ENCODE measurements at places on chromosomes 3 and 15.

DNA sequence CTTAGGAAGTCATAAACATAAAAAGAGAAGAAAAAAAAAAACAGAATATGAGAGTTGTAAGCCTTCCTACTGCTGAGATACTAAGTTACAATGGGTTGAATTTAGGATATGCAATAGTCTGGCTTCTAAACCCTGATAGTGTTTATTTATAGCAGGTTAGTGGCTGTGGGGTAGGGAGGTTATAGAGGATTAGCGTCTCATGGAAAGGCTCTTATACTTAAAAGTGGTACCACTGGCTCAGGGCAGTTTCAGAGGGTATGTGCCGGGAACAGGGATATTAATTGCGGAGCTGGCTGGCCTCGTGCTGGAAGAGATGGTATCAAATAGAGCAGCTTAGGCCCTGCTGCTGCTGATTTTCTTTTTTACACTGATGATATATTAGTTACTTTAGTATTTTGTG, 60.8 kb downstream of the PFN2 start:
- DNase-seq: no peak

GRCh38 chr3:83706669-83707068, 1252.1 kb upstream of the CADM2 start:
- no peak for DNase-seq

GRCh38 chr3:117836296-117836695, 1126.7 kb downstream of the TUSC7 start:
- DNase-seq: no peak

- DNase-seq: no peak
Measured at GRCh38 chr3:9247941-9248521, 1.4 kb downstream of the SRGAP3 start.

DNA sequence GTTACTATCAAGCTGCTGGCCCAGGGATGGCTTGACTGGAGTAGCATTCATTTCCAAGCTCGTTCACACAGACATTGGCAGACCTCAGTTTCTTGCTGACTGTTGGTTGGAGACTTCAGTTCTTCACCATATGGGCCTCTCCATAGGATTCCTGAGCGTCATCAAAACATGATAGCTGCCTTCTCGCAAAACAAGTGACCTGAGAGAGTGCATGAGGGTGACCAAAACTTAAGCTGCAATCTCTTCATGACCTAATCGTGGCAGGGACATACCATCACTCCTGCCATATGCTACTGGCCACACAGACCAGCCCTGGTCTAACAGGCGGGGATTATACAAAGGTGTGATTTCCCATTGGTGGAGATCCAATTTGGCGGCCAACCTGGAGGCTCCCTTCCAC, 46.0 kb upstream of the C3orf22 start:
- DNase-seq: no peak

GRCh38 chr3:20043396-20043795, 3.1 kb downstream of the KAT2B start:
- peak; percentile 43 for DNase-seq

DNA sequence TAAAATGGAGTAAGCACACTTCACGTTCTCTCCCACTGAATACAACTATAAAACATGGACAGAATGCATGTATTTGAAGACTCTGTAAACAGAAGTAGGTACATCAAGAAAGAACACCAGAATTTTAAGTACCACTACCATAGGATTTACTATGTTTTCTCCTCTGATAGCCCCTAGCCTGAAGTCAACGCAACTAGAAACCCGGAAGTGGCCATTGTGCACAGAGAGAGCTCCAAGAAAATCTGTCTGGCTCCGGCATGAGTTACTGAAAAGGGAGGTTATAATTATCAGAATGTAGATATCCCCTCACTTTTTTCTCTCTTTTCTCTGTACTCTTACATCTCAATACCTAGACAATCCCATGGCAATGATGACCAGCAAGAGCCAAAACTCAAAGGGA, 23.8 kb downstream of the KBTBD12 start:
- DNase-seq: no peak

DNA sequence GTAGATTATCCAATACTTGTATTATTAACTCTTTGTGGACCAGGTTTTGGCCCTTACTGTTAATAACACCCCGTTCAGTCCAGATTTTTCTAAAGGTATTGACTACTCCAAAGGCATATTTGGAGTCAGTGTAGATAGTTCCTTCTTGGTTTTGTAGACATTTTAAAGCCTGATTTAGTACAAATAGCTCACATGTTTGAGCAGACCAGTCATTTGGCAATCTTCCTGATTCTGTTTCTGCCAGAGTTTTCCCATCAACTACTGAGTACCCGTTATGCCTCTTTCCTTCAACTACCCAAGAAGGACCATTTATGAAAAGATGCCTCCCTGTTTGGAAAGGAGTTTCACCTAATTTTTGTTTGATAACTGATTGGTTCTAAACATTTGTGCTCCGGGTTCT, 82.0 kb downstream of the CHCHD4 start:
- DNase-seq: no peak

DNA sequence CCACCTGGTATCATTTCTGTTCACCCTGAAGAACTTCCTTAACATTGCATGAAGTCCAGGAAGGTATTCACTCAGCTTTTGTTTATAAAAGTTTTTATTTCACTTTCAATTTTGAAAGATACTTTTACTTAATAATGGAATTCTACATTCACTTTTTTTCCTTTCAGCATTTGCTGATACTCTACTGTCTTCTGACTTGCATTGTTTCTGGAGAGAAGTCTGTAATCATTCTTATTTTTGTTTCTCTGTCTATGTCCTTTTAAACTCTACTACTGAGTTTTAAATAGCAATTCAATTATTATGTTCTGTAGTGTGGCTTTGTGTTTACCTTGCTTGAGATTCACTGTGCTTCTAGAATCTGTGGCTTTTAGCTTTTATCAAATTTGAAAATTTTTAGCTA, 42.4 kb downstream of the MYL3 start:
- DNase-seq: no peak

DNA sequence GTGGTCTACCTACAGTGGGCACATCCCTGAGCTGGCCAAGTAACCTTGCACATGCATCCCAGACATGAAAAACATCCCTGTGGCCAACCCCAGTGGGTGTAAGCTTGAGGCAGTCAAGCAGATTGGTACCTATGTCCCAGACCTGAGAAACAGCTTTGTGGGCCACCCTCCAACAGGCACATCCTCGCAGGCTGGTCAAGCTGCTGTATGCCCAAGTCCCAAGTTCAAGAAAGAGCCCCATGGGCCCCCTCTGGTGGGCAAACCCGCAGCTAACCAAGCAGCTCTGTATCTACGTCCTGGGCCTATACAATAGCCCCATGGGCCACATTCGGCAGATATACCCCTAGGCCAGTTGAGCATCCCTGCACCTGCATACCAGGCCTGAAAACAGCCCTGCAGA, 186.3 kb upstream of the GPR149 start:
- DNase-seq: no peak

DNA sequence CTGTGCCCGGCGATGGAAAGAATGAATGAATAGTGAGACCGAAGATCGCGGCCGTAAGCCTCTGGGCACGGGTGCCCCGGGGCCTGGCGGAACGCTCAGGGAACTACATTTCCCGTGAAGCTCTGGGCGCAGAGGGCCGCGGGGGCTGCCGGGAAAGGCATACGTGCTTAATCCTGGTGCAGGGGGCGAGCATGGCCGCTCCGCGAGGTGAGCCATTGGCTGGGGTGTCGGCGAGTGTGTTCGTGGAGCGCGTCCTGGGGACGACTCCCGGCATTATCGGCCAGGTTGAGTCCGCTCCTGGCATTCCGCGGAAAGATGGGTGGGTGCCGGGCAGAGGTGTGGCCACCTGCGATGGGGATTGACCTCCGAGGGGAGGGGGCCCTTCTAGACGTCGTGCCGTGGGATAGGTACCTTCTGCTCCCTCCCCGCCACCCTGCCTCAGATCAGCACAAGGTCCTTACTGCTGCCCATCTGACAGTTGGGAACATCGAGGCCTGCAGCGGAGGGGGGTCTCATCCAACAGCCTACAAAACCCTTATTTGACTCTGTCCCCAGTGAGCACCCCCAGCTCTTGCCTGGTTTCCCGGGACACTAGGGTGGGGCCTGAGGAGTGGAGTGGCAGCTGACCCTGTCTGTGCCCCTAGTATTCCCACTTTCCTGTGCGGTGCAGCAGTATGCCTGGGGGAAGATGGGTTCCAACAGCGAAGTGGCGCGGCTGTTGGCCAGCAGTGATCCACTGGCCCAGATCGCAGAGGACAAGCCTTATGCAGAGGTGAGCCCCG, at the start of gene MPI:
Gene MPI (plus strand): TSS at position 160 of the 782 bp plus-strand sequence. CDS start 32 bp downstream, at position 192.
- peak; percentile 84 for DNase-seq

GRCh38 chr3:160482796-160483195, 33.2 kb upstream of the TRIM59 start:
- no peak for DNase-seq

GRCh38 chr3:54384279-54384678, 261.9 kb downstream of the CACNA2D3 start:
- DNase-seq: no peak

- DNase-seq: no peak
Measured at GRCh38 chr3:184716622-184717398, 4.9 kb upstream of the MAGEF1 start.

GRCh38 chr3:19702416-19703078, 231.5 kb downstream of the EFHB start:
- DNase-seq: no peak

- no peak for DNase-seq
Measured at GRCh38 chr3:59540696-59541095, 490.9 kb upstream of the CFAP20DC start.

GRCh38 chr15:69107025-69107620, 53.3 kb upstream of the GLCE start:
- DNase-seq: no peak

GRCh38 chr3:99962703-99963102, 145.0 kb downstream of the CMSS1 start:
- DNase-seq: no peak

DNA sequence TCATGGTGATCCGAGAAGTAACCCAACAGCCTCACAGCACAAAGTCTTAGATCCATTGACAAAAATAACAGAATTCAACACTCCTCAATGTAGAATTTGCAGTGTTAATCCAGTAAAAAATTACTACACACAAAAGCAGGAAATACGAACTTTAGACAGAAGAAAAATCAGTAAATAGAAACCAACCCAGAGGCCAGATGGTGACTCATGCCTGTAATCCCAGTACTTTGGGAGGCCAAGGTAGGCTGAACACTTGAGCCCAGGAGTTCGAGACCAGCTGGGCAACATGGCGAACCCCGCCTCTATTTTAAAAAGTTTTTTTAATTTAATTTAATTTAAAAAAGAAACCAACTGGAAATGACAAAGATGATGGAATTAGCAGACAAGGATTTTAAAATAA, 36.1 kb downstream of the SELENOT start:
- DNase-seq: no peak

DNA sequence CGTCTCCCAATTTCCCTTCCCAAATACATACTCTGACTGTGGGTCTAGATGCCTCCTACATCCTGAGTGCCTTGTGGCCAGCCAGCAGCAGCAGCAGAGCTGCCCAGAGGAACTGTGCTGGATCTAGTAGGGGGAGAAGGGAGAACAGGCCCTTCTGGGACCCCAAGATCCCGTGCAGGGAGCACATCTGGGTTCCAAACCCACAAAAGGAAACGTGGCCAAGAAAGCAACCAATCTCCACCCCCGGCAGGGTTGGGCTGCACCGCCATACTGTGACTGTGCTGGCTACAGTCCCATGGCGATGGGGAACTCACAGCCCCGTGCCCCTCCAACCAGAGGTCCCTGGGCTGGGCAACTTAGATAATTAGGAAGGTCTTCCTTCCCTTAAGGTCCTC, 86.3 kb downstream of the PPCDC start:
- DNase-seq: no peak

DNA sequence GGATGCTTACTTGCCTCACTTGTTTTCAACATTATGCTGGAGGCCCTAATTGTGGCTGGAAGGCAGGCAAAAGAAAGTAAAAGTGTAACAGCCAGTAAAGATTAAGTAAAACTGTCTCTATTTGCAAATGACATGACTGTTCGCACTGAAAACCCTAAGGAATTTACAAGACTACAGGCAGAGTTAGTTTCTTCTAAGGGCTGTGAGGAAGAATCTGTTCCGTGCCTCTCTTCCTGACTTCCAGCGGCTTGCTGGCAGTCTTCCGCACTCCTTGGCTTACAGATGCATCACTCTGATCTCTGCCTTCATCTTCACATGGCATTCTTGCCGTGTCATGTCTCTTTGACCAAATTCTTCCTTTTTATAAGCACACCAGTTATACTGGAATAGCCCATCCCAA, 86.1 kb downstream of the DLG1 start:
- DNase-seq: no peak

- DNase-seq: no peak
Measured at GRCh38 chr3:123341-123740, 73.2 kb upstream of the CHL1 start.

DNA sequence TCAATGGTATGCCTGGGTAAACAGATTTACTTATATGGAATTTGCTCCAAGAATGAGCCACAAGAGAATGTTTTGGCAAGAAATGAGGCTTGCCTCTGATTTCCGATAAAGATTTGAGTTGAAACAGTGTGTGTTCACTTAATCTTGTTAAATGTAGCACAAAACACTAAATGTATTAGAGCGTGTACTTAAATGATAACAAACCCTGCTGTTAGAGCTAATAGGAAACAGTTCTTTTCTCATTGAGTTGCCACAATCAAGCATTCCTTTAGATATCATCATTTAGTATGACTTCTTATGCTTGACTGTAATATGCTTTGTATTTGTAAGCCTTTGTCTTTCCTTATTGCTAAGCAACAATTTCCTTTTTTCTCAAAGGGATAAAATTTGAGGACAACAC, 353.6 kb upstream of the ZNF717 start:
- no peak for DNase-seq

GRCh38 chr3:133746712-133747066, 496 bp downstream of the TF start:
- DNase-seq: no peak

DNA sequence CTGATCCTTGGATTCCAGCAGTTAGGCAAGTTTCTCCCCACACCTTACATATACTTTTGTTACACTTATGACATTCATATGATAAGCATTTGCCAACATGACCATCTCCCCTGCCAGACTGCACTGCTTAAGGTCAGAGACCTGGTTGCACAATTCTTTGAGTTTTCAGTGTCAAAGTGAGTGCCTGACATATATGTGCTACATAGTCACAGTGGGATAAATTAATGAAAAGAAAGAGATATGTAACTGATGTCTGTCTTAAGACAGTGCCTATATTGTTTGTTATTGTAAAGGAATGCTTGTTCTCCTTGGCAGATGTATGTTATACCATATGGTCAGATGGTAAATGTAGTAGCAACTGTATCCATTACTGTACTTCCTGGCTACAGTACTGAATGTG, 3.5 kb upstream of the DCUN1D1 start:
- no peak for DNase-seq

- DNase-seq: no peak
Measured at GRCh38 chr3:126644615-126645014, 10.3 kb downstream of the TXNRD3 start.

- no peak for DNase-seq
Measured at GRCh38 chr15:71800835-71801745, 9.3 kb upstream of the NR2E3 start.
